ACHN (cell line): ENCODE measurements at places on chromosomes 2 and 18.

- DNase-seq = no peak
Observed at GRCh38 chr2:225764346-225764745, 364.8 kb downstream of the NYAP2 start.

DNA sequence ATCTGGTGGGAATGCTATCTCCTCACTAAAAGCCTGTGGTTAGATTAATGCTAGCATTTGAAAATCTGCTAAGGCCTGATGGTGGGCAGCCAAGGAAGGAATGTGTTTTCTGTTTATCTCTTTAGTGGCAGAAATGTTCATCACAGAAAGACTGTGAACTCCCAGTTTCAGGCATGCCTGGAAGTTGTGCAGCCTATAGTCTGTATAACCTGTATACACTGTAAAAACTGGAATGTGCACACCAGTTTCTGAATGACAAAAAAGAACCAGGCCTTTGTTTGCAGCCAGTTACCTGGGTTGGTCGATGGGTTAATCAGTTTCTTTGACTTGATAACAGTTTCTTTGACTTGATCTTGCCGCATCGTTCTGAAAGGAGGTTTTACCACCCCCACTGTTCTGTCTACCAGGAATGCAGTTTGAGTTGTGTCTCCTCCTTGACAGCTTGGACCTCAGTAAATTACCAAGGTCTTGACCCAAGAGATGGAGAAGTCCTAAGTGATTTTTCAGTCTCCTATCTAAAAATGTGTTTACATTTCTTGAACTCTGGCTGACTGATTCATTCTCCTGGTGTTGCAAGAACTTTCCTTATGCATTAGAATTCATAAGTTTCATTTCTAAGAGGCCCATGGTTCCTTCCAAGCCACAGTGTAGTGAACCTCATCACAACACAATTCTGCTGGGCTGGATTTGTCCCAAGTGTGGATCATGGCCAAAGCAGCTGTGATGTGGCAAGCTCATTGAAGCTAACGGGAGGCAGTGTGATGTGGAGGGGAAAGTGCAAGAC lies 62.2 kb downstream of the KIAA2012 start:
- no peak for DNase-seq

DNA sequence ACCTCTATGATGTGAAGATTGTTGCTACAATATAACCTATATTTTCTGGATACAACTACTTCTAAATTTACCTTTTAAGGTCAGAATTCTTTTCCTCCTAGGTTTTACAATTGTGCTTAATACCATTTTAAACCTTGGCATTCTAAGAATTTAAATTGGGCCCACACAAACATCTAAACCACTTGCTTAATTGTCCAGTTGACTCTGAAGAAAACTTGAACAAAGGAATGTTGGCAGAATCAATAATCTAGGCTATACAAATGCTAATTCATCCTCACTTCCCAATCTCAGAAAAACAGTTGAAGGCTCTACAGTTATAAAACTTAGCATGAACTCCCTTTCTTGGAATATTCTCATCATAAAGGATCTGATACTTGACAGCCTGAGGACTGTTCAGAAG lies 84.3 kb downstream of the RPRM start:
- DNase-seq = no peak

DNA sequence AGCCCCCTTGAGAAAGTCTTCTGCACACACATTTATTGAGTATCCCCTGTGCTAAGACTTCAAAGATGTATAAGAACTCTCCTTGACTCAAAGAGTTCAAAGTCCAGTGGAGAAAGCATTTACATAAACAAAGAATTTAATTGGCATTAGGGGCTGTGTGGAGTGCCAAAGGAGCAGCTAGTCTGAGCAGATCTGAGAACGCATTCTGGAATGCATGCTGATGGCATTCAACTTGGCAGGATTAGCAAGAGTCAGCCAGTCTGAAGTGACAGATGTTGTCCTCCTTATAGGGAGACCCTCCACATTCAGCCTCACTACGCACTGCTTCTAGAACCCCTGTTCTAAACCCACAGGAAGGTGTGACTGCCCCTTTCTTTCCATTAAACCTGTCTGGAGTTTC lies 191.5 kb downstream of the RAD51AP2 start:
- no peak for DNase-seq

- no peak for DNase-seq
Observed at GRCh38 chr2:129927696-129928095, 51.8 kb upstream of the RAB6C start.

- DNase-seq = no peak
Observed at GRCh38 chr2:15253835-15254286, 307.3 kb downstream of the NBAS start.

- DNase-seq = no peak
Observed at GRCh38 chr2:60496956-60497355, 56.5 kb downstream of the BCL11A start.

DNA sequence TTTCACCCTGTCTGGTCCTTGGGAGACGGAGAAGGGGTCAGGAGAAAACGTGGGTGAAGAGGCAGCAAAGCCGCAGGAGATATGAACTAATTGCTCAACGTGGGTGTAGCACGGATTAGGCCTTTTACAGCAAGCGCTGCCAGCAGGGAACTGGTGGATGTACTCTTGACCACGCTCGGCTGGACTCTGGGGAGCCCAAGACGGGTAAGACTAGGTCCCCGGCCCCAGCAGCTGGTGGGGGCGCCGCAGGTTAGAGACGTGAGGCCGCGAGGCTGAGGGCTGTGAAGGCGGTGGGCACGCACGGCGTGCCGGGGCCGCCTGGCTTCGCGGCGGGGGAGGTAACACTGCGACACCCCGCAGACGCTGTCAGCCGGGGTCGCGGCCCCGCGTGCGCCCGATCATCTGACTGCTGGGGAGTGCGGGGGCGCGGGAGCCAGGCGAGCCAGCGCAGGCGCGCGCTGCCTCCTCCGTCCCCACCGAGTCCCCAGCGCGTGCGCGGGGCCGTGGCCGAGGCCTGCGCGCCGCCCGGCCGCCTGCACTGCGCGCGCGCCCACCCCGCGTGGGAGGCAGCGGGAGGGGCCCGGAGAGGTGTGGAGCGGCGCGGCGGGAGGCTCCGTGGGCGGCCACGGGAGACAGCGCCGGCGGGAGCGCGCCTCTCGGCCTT lies at the start of gene CLIP4:
Gene CLIP4, plus strand, starts transcription at position 470 of the 664 bp plus-strand sequence. CDS start 5,974 bp downstream, outside the sequence.
- DNase-seq = peak; percentile 53

GRCh38 chr18:56067969-56068671 lies 480.1 kb upstream of the TCF4 start:
- no peak for DNase-seq

GRCh38 chr2:25294573-25295462 lies 46.9 kb downstream of the DNMT3A start:
- no peak for DNase-seq

DNA sequence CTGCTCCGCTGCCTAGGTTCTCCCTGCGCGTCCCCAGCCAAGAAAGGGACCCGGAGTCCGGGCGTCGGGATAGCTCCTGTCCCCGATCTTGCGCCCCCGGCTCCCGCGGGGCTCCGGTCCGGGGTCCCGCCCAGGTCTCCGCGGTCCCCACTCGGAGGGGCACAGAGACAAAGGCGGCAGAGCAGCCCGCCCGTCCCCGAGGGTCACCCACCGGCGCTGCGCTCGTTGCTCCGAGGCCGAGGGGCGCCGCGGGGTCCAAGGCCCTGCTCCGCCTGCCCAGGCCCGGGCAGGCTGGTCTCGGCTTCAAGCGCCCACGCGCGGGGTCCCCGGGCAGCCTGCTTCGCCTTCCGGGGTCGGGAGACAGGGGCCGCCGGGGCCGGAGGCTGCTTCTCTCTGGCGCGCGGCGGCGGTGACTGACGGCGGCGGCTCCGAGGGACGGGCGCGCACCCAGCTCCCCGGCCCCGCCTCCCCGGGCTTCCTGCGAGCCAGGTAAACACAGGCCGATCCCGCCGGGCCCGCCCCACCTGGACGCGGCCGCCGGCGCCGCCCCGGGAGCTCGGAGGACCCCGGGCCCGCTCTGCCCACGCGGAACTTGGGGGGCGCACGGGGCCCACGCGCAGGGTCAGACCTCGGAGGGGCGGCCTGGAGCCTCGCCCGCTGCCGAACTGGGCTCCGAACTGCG lies at the start of gene MBP:
Gene MBP, minus strand, starts transcription at position 415 of the 682 bp plus-strand sequence. CDS start 27,522 bp downstream, outside the sequence.
- DNase-seq = peak; percentile 29

DNA sequence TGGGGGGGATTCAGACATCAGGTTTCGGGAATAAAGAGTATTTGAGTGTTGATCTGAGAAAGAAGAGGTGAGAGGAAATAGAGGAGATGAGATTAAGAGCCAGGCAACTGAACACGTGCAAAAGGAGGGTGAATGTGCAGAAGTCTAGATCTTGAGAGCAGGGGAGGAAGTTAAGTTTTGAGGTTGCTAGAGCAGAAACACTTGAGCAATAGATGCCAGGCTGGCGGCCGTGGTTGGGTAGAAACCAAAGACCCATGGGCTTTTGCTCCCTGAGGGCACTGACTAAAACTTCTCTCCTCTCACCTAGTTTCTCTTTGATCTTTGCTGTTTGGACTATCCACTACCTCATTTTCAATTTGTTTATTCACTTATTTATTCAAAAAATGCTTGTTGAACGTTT lies 116.0 kb downstream of the CDC42EP3 start:
- DNase-seq = no peak

GRCh38 chr2:109499566-109499965 lies 114.2 kb downstream of the SEPTIN10 start:
- no peak for DNase-seq

DNA sequence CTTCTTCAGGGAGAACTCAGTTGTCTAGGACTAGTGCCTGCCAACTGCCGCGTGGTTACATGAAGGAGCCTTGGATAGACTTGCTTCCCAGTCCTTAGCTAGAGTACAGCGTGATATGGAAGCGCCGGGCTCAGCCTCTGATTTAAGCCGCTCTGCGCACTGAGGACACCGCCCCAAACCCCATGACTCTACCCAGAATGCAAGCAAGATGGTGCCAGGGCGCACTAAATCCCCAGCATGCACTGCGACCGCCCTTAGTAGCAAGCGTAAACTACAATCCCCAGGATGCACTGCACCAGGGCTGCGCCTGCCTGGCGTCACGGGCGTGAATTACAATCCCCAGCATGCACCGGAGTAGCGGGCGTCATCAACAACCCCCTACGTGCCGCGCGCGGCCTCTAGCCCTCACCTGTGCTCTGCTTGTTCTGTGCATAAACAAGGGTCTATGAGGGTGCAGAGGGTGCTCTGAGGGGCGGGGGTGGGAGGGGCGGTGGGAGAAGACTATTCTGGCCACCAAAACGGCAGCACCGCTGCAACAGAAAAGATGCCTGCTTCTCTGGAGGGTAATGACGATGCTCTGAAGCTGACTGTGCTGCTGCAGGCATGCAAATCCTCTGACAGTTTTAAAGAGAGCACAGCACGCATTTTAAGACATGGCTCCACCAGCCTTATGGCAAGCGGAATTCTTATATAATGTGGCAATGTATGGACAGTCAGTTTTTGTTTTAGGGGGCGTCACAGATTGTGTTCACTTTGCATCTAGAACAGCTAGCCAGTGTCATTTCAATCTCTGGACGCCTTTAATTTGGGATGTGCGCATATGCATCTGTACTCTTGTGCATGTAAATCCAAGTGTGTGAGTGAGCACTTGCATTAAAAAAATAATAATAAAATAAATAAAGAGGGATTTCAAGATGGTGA lies 282.5 kb upstream of the MYT1L start:
- DNase-seq = peak; percentile 96

DNA sequence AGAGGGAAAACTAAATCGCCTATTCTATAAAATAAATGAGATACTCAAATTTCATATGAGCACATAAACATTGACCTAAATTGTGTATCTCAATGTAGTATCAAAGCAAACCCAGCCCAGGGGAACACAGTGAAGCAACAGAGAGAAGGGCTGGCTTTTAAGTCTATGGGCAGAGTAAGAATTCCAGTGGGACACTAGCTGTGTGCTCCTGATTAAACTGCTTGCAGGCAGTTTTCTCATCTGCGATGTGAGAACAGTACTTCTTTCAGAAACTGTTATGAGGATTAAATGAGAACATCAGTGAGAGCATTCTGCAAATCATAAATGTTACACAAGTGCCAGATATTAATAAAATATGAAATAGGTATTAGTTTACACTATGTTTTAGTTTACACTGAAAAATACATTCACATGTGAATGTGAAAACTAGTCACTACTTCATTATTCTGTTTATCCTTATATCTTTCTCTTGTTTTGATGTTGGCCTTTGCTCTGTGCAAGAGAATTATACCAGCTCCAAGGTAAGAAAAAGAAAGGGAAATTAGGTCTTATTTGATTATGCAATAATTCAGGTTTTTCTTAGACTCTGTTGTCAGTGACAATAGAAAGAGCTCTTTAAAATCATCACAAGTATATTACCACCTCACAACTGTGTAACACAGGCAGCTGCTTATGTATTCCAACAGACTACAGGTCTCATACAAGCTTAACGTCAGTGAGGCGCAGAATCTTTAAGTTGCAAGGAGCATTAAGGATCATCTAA lies 47.5 kb downstream of the GAREM1 start:
- no peak for DNase-seq

- no peak for DNase-seq
Observed at GRCh38 chr18:63244607-63245006, 75.0 kb downstream of the BCL2 start.

DNA sequence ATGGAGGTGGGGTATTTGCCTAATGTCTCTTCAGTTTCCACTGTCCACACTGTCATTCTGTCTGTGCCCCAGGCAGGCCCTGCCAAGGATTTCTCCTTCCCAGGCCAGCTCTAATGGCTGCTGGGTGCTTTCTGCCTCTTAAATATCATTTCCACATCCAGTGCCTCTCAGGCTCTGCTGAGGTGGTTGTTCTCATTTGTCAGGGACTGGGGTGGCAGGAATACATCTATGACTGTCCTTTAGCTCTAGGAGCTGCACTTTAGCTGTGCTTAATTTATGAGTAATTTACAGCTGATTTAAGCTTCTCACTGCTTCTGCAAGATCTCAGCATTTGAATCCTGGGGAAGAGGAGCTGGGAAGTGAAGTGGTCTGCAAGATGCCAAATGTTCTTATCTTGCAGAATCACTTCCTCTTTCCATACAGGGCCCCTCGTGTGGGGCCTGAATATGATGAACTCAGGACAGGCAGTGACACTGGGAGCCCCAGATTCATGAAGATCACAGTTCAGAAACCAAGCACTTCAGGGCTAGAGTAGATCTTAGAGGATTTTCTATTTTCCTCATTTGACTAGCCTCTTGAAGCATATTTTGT lies 150.2 kb downstream of the FSHR start:
- no peak for DNase-seq

- no peak for DNase-seq
Observed at GRCh38 chr2:130720528-130720927, 8.3 kb upstream of the GPR148 start.

DNA sequence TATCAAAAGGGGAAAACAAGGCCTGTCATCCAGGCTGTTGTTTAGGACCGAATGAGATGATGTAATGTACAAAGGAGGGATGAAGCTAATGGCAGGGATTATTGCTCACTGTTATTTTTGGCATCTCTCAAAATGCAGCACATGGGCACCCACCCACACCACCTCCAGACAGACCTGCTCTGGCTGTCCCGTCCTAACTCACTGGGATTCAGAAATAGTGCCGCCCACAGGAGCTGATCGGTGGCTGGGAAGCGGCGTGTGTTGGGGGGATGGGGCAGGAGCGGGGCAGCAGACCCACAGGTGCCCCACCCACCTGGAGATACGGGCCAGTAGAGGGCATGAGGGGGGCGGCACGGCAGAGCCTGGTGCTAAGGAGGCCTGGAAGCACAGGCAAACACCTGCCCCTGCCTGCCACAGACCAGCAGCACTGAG lies 52.2 kb downstream of the CRACDL start:
- DNase-seq = no peak

GRCh38 chr18:63271881-63272299 lies 47.7 kb downstream of the BCL2 start:
- DNase-seq = no peak

GRCh38 chr2:119431976-119432850 lies 559 bp downstream of the TMEM37 start:
- peak; percentile 51 for DNase-seq

- DNase-seq = no peak
Observed at GRCh38 chr2:20507166-20507692, 60.4 kb downstream of the RHOB start.
